Karpas-422 (cell line): ENCODE measurements at places on chromosomes 12 and 14. TPM values are rescaled to one million over a fixed set of nuclear protein-coding genes. Genes with fewer than 3 reads are reported as not detected.

The GSKIP gene
- 20.5 and 53.3 TPM in 2 replicates for total RNA-seq

The ITPR2 gene
- 80.0 and 128 TPM in 2 replicates for total RNA-seq

The FERMT2 gene
- 0.07 and 0.34 TPM in 2 replicates for total RNA-seq

The SLC5A8 gene
- total RNA-seq = not detected in 2 replicates

The NINJ2 gene
- total RNA-seq = 1.8 and 2.4 TPM in 2 replicates

The PAH gene
- total RNA-seq = 0.19 and 0.61 TPM in 2 replicates

The LRP1 gene
- 0.56 and 3.1 TPM in 2 replicates for total RNA-seq

The GRIN2B gene
- total RNA-seq = 1.3 and 2.0 TPM in 2 replicates

The ANKRD33 gene
- total RNA-seq = not detected in 2 replicates

The CDKN3 gene
- 57.8 and 96.1 TPM in 2 replicates for total RNA-seq

The PROX2 gene
- 2.3 and 2.6 TPM in 2 replicates for total RNA-seq

The CMTM5 gene
- not detected in 2 replicates for total RNA-seq

The CEP128 gene
- total RNA-seq = 28.3 and 29.3 TPM in 2 replicates

The M6PR gene
- total RNA-seq = 271 and 300 TPM in 2 replicates

The SRRM4 gene
- not detected in 2 replicates for total RNA-seq

The LRTM2 gene
- total RNA-seq = not detected in 2 replicates
